CD4-positive, alpha-beta T cell treated with Interleukin-6 for 4 hours (primary cell): ENCODE measurements at places on chromosomes 1 and 21.

DNA sequence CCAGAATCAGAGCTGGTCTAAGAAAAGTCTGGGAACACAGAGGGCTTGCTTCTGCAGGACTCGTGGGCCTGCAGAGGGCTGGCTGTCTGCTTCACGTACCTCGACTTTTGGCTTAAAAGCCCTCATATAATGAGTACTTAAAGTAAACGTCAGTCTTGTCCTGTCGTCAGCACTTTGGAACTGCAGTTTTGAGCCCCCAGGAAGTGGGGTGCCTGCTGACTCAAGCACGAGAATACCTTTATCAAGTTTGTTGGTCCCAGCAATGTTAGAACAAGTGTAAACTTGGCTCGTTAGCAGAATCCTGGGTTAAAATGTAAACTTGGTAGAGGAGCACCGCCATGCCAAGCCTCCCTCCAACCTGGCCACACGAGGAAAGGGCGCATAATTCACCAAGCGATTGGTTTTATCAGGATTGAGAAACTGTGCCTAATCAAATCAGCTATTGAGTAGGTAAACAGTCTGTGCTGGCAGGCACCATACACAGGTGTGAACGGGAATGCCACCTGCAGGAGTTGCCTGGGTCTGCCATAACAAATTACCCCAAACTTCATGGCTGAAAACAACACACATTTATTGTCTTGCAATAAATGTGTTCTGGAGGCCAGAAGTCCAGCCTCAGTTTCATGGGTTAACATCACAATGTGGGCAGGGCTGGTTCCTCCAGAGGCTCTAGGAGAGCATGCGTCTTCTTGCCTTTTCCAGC, 45.0 kb upstream of the FHAD1 start:
- no peak for DNase-seq

GRCh38 chr1:160416369-160416768, 16.0 kb downstream of the VANGL2 start:
- no peak for DNase-seq

DNA sequence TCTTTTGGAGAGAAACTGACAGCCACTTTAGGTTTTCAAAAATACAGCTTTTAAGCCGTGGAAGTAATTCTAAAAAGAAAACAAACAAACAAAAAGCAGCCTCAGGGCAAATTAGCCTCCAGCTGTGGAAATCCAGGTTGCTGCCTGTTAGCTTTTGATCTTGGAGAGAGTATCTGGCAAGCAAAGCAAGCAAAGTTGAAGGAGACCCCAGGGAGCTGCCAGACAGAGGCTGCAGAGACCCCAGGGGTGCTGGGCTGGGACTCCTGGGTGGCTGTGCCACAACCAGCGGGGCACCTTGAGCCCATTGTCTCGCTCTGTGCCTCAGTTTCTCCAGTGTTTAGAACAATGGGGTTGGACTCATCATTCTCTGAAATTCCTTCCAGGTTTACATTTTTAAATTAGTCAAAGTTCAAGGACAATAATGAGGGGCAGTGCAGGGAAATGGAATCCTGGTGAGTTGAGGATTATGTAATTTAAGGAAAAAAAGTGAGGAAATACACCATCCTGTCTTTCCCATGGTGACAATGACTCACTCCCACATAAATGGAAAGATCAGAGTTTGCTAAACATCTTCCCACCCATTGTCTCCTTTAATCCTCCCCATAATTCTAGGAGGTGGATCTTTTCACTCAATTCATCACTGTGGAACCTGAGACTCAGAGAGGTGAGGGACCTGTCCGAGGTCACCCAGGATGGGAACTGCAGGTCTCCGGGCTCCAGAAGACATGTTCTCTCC, 480.5 kb downstream of the MATN1 start:
- DNase-seq: no peak

DNA sequence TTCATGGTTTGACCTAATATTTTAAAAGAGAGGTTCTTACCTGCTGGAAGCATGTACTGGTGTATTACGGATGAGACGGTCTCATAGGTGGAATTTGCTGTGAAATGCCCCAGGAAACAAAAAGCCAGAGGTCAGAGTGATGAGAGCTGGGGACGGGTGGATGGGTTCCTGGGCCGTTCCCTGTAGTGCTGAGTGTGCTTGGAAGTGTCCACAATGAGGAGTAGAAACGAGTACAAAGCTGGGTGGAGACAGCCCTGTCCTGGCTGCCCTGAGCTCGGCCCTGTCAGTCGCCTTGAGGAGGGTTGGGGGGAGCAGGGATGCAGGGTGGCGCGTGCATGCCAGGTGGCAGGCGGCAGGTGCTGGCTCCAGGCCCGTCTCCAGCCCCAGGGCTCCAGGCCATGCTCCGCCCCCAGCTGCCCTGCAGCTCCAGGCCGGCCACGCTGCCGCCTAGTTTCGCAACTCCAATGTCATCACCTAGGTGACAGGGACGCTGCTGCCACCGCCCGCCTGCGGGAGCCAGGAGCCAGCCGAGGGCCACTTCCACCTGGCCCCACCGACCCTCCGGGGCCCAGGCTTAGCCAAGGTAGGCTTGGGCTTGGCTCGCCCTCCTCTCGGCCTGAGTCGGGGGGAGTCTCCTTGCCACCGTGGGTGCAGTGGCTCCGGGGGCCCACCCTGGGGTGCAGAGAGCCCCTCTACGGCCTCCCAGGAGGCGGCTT, 16.4 kb downstream of the TP73 start:
- no peak for DNase-seq

DNA sequence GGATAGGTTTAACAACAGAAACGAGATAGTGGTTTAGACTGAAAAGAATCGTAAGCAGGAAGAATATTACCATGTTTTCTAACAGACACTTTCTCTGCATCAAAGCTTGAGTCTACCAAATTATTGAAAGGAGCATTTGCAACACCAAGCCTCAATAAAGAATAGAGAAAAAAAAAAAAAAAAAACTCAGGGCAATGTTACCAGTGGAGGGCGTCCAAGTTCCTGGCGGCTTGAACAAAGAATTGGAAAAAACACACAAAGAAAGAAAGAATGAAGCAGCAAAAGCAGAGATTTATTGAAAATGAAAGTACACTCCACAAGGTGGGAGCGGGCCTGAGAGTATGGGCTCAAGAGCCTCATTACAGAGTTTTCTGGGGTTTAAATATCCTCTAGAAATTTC, 686.5 kb upstream of the ADGRL2 start:
- DNase-seq: no peak

- no peak for DNase-seq
These were observed 191.4 kb downstream of the AMY1C start for GRCh38 chr1:103941086-103941485.

DNA sequence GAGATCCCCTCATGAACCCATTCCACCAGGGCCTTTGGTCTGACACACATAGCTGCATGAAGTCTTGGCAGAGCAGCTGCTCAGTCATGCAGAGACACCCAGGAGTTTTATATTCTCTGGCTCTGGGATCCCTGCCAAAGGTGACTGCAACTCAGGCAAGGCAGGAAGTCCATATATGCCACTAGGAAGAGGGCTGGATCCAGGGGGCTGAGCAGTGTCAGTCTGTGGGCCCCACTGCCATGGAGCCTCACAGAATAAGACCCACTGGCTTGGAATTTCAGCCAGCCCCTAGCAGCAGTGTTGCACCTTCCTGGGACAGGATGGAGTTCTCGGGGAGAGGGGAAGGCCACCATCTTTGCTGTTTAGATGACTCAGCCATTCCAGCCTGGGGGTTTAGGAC, 199.7 kb downstream of the TBX15 start:
- DNase-seq: no peak

DNA sequence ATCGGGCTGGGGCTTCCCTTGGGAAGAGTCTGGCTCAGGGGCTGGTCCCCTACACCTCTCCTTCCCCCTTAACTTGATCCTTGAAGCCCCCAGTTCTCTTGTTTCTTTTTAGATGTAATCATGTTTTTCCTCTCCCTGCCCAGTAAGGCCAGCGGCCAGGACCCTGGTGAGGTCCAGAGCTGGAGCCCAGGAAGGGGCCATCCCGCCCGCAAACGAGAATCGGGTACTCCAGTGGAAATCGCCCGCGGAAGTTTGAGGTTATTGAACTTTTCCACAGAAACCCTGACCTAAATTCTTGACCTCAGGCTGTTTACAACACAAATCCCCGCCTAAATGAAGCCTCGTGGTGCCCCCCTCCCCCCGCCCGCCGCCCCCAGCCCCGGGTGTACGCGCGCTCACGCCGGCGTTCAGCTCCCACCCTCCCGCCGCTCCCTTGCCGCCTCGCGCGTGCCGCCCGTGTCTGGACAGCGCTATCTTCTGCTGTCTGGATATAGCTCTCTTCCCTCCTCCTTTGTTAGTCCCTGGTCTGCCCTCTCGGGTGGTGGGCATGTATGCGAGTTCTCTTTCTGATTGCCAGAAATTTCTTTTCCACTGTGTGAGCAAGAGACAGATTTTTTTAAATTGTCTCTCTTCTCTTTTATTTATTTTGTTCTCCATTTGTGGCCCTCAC, 165.9 kb upstream of the CACNA1E start:
- DNase-seq: no peak
